ENCODE measurements at places on chromosomes 2 and 18. TPM values are rescaled to one million over a fixed set of nuclear protein-coding genes. Genes with fewer than 3 reads are reported as not detected.
A peak's percentile ranks its signal among the peaks of the same experiment; 100 is the strongest.

OTOF gene
- 0.42 TPM for total RNA-seq

AMER3 gene
- under 0.01 TPM for total RNA-seq

ERBB4 gene
- total RNA-seq, result 0.19 TPM

RASGRP3 gene
- total RNA-seq, result 6.5 TPM

LRRC30 gene
- 0.14 TPM for total RNA-seq

TSPYL6 gene
- total RNA-seq, result not detected

WNT6 gene
- total RNA-seq, result 0.14 TPM

ACADL gene
- 0.99 TPM for total RNA-seq

RBKS gene
- 1.8 TPM for total RNA-seq

DCDC2C gene
- total RNA-seq, result 0.38 TPM

CXCR1 gene
- 0.24 TPM for total RNA-seq

CNNM4 gene
- 2.4 TPM for total RNA-seq

PRR30 gene
- total RNA-seq, result not detected

DNA sequence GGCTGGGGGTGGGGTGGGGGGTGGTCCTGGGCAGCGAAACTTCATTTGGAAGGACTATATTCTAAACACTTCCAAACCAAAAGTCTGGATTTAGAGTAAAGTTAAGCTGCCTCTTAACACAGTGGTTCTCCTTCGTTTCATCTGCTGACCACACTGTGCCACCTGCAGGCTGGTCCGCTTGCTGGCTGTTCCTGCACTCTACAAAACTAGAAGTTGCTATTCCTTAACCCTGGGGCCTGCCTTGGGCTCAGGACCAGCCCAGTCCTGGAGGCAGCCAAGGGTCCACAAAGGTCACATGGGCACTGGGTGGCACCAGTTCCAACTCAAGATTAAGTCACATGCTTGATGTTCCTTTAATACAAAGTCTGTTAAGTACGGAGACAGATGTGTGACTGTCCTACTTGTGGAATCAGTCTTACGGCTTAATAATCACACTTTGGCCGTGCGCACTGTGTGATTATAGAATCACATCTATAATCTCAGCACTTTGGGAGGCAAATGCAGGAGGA lies 195.4 kb downstream of the FAM210A start:
- DNase-seq, result no peak

- no peak for DNase-seq
Measured at GRCh38 chr2:113850687-113851086, 39.2 kb upstream of the ACTR3 start.

GRCh38 chr2:98854682-98855081 lies 81.3 kb downstream of the CRACDL start:
- no peak for DNase-seq

DNA sequence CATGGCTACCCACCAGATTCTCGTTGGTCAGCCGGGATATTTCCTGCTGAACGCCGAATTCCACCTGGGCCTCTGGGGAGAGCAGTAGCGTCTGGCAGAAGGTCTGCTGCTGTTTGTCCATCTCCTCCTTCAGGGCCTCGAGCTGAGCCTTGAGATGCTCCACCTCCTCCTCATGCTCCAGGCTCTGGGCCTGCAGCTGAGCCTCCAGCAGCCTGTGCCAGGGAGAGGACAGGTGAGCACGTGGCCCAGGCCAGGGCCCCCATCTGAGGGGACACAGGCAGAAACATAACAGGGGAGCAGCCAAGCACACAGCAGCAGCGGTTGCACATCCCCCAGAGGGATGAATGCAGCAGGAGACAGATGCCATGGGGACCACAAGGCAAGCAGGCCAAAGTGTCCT lies 40.1 kb upstream of the ACAA2 start:
- no peak for DNase-seq

DNA sequence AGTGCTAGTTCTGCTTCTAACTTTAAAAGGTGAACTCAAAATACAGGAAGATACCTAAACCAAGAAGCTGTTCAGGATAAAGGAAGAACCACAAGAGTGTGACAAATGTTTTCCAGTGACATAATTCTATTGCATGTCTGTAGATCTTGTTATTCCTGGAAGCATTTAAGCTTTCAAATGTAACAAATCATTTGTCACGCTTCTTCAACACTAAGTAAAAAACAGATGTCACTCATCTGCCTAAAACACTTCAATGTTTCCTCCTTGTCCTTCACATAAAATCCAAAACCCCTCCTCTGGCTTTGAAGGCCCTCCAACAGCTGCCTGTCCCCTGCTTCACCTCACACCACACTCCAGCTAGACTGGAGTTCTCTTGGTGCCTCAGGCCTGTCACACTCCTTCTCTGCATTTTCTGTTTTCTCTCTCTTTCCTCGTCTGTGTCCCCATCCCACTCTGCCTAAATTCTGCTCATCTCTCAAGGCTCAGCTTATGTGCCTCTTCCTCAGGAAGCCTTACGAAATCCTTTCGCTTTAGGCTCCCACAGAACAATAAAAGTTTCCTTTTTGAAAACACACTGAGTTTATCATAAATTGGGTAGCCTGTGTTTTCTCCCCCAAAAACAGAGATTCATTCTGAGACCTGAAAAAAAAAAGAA lies 6.4 kb upstream of the CLEC4F start:
- DNase-seq, result no peak

DNA sequence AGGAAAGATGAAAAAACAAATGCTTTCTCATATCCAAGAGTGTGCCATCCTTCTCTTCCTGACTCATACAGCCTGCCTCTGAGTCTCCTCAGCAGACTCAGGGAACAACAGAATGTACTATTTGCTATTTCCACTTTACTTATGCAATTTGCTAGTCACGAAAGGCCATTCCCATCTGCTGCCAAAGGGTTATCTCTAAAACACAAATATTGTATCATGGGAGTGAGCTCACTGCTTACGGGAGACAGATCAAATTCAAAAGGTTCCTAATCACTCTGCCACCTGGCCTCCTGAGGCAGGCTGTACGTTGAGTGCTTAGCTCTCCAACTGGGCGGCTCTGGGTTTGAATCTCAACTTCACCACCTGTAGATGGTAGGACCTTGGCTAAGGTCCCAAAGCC lies 92.0 kb downstream of the GAREM1 start:
- DNase-seq, result no peak

DNA sequence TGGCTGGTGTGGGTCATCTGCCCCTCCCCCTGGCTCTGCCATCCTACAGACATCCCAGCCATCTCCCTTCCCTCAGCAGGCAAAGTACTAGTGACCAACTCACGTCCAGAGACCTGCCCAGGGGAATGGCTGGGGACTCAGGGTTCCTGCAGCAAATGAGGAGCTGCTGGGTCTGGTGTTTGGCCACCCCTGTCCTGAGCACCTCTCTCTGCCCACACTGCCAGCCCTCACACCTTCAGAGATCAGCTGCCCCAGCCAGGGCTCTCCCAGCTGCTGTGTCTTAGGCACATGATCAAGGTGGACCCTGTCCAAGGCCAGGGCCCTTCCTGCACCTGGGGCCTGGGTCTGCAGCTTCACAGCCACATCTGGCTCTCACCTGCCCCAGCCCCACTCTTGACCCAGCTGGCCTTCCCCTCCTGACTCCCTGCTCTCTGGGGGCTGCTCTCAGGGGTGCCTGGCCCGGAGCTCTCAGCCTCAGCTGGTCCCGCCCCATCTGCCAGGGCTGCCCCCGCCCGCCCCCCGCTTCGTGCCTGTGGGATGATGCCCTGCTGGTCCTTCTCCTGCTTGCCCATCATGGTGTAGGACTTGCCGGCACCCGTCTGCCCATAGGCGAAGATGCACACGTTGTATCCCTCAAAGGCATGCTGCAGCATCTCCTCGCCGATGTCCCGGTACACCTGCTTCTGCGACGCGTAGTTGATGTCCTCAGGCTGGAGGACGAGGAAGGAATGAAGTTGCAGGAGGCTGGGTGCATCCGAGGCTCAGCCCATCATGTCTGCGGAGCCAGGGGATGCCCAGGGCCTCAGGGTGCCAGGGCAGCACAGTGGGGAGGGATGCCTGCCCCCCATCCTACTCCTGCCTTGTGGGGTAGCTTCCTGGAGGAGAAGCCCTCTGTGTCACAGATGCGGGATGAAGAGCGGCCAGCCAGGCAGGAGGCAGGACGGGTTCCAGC lies 32.2 kb downstream of the KIF1A start:
- DNase-seq, result no peak

GRCh38 chr18:75545189-75545588 lies 117.7 kb upstream of the SMIM21 start:
- DNase-seq, result no peak

- DNase-seq, result no peak
Measured at GRCh38 chr18:33076601-33077000, 303.8 kb upstream of the KLHL14 start.

GRCh38 chr2:29033172-29033571 lies 41.2 kb downstream of the PCARE start:
- DNase-seq, result no peak

DNA sequence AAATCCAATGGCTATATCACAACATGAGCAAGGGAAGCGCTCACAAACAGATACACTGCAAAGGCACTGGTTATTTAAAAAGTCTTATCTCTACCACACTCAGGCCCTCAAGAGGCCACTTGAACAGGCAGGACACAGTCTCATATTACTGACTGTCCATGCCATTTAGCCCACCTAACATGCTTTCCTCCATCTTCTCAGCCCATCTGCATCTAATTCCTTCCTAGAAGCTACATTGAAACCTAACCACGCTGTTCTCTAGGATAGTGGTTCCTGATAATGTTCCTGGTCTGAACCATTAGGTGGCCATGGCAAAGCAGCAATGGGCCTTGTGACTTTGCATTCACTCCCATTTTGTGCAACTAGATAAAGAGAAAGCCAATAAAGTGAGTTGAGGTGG lies 22.5 kb upstream of the NEB start:
- DNase-seq, result no peak

DNA sequence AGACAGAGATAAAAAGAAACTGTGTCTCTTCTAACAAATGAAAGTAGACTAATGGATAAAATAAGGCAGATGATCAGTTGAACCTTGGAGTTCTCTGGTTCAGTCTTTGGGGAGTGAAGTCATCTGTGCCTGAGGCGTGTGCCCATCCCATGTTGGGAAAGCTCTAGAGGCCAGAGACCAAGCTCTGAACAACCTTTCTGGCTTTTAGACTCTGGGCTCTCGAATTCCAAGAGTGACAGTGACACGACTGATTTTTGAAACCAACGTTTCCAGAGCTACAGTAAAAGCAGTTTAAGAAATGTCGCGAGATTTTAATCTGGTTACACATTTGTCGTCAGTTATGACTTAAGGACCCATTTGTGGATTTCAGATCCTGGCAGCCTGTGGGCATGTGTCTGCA lies 83.7 kb upstream of the APCDD1 start:
- no peak for DNase-seq

DNA sequence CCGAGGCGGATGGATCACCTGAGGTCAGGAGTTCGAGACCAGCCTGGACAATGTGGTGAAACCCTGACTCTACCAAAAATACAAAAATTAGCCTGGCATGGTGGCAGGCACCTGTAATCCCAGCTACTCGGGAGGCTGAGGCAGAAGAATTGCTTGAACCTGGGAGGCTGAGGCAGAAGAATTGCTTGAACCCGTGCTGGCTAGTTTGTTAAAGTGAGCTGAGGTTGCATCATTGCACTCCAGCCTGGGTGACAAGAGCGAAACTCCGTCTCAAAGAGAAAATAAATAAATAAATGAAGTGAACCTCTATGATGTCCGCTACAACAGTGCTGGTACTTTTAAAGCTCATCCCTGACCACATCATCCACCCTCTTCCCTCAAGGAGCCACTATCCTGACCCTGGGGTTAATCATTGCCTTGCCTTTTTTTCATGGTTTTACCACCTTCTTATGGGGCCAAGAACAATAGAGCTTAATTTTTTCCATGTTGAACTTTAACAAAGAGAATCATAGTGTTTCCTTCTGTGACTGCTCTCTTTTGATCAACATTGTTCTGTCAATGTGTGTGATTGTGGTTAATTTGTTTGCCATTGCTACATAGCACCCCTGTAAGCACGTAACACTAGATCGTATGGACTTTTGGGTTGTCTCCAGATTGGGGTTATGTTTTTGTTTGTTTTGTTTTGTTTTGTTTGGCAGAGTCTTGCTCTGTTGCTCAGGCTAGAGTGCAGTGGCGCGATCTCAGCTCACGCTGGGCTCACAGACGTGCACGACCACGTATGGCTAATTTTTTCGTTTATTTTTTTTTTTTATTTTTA lies 17.1 kb upstream of the ATRAID start:
- no peak for DNase-seq

GRCh38 chr18:52903857-52904256 lies 563.9 kb downstream of the DCC start:
- DNase-seq, result no peak

DNA sequence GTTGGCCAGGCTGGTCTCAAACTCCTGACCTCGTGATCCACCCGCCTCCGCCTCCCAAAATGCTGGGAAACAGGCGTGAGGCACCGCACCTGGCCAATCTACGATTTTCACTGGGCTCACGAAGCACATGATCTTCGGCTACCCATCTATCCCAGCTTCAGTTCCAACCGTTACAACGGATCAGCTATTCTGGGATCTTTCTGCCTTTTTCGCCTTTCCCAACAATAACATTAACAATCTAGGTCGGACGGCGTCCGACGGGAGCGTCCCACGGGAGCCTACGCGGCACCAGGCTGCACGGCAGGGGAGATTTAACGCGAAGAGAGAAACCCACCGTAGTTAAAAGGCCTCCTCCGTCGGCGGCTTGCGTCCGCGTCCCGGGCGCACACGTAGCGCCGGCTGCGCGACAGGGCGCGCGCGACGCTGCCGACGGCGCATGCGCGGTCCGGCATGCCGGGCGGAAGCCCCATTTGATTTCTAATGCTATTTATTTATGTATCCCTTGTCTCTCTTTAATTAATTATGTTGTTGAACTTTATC lies at the start of gene MSL3B:
TSS of gene MSL3B (minus strand) at position 394 of the 540 bp plus-strand sequence.
- peak; percentile 53 for DNase-seq

- DNase-seq, result no peak
Measured at GRCh38 chr2:10863837-10864236, 47.9 kb upstream of the KCNF1 start.

DNA sequence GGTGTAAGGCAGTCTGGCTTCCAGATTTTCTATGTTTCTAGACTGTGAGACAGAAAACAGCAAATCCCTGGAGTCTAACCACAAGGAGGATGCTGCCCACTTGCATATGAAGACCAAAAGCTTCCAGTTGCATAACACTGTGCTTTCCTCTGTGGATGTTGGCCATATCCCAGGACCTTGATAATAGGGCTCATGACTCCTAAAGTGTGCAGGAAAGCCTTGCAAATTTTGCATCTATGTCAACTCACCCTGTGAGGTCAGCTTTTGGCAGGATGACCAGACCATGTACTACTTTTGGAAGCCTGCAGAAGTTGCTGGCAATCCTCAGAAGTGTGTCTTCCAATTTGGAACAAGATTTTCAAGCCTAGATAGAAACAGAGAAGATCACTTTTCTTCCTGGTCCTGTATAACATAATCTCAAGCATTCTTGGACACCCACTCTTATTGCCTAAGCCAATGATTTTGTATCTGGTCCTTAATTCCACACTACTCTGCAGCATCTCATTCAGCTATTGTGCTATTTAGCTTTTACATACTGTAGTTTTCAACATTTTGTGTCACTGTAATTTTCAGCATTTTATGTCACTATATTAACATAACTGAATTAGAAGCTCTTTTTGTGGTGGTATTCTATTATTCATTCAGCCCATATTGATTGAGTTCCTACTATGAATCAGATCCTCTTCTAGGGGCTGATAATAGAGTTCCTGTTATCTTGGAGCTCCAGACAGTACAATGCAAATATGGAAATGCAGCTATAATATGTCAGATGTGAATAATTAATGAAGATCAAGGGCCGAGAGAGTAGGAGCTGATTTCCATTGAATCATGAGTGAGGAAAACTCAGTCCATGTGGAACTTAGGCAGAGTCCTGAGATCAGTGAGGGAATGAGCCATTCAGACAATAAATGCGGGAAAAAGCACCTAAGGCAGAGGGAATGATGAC lies 85.3 kb upstream of the RAB27B start:
- no peak for DNase-seq

GRCh38 chr2:309954-310510 lies 22.1 kb upstream of the ALKAL2 start:
- DNase-seq, result no peak

GRCh38 chr2:46375566-46376125 lies 78.4 kb downstream of the EPAS1 start:
- no peak for DNase-seq

Data from thymus (tissue), 14 donors.